ENCODE measurements at places on chromosomes 1 and 21.

- DNase-seq, result no peak
Measured at GRCh38 chr1:114715952-114716303, 643 bp downstream of the NRAS start.

- DNase-seq, result no peak
Measured at GRCh38 chr1:159879136-159879535, 16.7 kb upstream of the VSIG8 start.

GRCh38 chr1:198156111-198156744, 570 bp upstream of the NEK7 start:
- DNase-seq, result no peak

GRCh38 chr1:26993237-26994019, at the start of gene TRNP1:
TSS of gene TRNP1 (plus strand) at chr1:26993692. CDS start at chr1:26993787, 95 bp downstream.
- DNase-seq, result peak; percentile 9

- no peak for DNase-seq
Measured at GRCh38 chr1:168696125-168696760, 32.8 kb downstream of the DPT start.
